ENCODE measurements at places on chromosomes 1 and 21.

DNA sequence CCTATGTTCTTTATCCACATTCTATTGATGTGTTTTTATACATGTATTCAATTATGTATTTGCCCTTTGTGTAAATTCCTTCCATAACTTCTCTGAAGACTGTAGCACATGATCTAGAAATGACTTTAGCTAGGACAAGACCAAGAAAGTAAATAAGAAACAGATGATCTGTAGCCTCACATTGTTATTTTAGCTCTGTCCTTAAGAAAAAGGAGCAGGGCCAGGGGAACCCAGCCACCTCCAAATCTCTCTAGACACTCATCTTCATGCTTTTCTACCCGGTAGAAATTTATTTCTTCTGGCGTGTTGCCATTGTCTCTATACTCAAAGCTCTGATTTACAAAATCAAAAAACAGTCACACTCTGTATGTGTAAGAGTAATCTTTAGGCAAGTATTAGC lies 27.1 kb downstream of the CDC7 start:
- DNase-seq: no peak

DNA sequence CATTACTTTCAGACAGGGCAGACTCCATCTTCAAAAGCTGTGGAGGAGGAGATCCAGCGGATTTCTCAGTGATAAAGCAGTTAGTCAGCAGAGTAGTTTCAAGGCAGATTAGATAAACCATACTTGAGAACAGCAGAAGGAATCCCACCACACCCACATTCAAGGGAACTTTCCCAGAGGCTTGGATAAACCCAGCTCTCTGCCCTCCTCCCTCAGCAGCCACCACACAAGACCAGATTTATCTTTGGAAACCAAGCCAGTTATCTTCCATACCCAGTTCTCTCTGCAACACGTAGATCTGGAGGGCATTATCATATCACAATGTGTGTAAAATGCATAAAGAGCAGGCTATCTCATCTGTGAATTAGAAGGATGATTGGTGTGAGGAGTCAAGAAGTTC lies 40.2 kb downstream of the GFI1 start:
- DNase-seq: no peak

GRCh38 chr1:226029568-226030225 lies 30.6 kb upstream of the SDE2 start:
- no peak for DNase-seq

- peak; percentile 51 for DNase-seq
These were observed 41.8 kb downstream of the XCL1 start for GRCh38 chr1:168617974-168618750.

DNA sequence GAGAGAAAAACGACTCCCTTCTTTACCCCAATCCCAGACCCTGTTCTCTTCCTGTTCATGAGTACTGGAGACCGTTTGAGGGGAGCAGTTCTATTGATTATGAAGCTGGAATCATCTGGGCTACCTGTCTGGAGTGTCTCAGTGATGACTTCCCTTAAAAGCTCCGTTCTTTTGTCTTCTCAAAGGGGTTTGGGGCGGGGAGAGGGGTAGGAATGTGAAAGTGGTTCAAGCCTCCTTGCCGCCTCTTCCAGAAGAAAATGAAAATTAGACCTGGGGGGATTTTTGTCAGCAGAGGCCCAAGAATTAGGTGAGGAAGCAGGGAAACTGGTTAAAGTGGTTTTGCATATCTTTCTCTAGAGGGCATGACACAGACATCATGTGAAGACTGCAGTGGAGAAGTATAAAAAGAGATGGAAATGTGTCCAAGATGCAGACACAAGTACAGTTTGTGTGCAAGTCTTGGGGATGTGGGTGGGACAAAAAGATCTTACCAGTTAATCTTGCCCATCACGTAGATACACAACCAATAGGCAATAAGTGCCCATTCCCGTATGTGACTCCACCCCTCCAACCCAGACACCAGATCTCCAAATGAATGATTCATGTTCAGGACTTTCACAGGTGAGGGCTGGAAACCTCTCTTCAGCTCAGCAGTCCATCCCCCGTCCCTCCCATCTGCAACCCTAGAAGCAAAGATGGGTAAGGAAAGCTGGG lies 470 bp upstream of the MTMR11 start:
- DNase-seq: no peak

GRCh38 chr1:17630048-17630830 lies 90.7 kb downstream of the ARHGEF10L start:
- peak; percentile 43 for DNase-seq

GRCh38 chr1:64895500-64895899 lies 70.8 kb downstream of the JAK1 start:
- no peak for DNase-seq

- peak; percentile 28 for DNase-seq
These were observed 99.4 kb upstream of the JUN start for GRCh38 chr1:58883037-58883887.

DNA sequence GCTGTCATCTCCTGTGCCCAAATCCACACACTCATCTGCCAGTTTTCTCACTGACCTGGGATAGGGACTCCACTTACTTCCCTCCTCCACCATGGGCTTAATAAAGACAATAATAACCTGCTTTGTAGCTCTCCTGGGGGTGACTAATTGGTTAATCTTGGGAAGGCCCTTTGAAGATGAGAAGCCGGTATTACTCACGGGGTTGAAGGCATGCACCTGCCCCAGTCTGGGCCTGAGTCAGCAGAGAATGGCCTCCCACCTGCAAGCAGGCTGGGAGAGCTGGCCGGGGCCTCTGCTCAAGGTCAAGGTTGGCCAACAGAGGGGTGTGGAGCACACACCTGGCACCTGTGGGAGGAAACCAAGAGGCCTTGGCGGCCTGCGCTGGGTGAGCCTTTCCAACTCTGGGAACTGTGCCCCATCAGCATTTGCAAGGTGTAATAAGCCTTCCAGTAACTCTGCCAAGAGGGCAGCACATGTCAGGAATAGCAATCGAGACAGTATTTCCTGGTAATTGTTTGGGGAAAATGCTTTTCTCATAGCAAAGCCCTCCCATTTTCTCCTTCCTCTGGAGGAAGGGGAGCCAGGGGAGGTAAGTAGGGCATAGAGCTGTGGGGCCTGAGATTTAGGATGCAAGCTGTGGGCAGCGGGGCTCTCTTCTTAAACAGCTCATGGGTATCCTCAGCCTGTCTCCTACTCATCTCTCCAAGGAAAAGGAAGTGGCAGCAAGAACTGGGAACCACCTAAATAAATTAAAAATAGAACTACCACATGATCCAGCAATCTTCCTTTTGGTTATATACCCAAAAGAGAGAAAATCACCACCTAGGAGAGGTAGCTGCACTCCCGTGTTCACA lies 49.0 kb downstream of the TOMM20 start:
- no peak for DNase-seq

DNA sequence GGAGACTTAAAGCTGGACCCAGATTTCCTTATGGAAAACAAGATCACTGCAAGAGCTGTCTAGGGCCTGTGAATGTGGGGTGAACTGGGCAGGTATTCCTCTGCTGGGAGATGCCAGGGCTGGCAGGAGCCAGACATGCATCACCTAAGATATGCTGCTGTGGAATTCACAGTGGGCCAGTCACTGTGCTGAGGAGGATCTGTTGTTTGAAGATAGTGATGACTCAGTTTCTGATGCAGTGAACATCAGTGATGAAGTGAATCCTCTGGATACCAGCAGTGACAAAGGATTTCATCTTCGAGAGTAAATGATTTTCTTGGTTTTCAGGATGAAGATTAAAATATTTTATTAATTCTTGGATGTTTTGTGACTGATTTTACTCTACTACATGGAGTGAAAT lies 29.9 kb upstream of the CAMSAP2 start:
- DNase-seq: no peak

DNA sequence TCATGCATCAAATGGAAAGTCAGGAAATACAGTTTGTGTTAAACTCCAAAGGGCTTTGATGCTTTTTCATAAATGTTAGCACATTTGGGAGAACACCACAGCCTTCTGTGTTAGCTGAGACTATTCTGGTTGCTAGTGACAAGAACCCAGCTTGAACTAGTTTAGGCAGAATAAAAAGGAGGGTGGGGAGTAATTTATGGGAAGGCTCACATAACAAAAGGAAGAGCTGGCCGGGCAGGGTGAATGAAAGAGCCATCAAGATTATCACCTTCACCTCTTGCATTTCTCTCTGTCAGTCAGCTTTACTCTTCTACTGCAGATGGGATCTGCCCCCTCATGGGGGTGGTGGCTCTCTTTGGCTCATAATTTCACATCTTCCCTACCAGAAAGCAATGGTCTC lies 75.4 kb upstream of the VTCN1 start:
- no peak for DNase-seq

DNA sequence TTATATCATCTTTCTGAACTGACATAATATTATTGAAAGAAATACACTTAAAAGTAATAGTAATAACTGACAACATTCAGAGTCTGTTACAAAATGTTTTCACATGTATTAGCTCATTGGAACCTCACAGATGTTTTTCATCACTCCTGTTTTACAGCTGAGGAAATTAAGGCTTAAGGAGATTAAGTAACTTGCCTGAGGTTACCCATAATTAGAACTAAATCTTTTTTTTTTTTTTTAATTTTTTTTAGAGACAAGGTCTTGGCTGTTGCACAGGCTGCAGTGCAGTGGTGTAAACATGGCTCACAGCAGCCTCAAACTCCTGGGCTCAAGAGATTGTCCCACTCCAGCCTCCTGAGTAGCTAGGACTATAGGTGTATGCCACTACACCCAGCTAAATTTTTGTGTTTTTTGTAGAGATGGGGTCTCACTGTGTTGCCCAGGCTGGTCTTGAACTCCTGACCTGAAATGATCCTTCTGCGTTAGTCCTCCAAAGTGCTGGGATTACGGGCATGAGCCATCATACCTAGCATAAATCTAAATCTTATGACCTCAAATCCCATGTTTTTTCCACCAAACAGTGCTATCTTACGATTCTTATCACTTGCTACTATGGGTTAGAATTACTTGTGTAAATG lies 64.7 kb upstream of the MACF1 start:
- DNase-seq: no peak

- DNase-seq: peak; percentile 49
These were observed 82.4 kb downstream of the RAB3GAP2 start for GRCh38 chr1:220189750-220190347.

GRCh38 chr1:165549973-165550372 lies 6.2 kb downstream of the LRRC52 start:
- DNase-seq: no peak

DNA sequence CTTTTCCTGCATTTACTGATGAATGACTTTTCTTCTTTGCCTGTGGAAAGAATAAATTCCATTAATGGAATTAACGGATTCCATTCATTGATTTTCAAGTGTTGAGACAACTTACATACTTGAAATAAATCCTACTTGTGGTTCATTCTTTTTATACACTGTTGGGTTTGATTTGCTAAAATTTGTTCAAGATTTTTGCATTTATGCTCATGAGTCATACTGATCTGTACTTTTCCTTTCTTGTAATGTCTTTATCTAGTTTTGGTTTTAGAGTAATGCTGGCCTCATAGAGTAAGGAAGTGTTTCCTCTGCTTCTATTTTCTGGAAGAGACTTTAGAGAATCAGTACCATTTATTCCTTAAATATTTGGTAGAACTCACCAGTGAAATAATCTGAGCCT lies 14.4 kb downstream of the UROD start:
- DNase-seq: no peak

DNA sequence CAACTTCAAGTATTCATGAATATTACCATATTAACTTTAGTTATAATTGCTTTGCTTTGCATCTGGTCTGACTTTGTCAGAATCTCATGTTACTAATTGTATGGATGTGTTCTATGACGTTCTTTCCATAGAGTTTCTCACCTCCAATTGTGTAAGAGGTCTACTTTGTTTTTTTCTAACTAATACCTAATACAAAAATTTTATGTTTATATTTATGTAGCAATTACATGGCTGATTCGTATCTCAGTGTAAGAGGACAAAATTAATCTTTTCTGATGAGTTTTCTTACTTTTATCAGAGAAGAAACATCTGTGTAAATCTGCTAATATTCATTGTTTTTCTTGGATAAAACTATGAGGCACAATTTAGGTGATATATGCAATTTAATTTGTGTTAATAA lies 224.8 kb upstream of the B3GALT2 start:
- DNase-seq: no peak

DNA sequence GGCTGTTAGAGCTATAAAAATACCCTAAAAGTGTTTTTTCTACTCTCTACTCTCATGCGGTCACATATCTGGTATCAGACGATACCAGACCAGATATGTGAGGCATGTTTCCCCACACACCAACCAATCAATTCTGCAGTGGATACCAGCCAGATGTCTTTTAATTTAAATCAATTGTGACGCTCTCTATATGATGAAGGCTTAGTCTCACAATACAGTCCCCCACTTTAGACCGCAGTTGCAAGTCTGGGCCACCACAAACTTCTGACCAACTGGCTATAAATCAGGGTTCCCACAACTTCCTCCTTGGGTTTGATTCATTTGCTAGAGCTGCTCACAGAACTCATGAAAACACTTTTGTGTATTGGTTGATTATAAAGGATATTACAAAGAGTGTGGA lies 586.1 kb upstream of the ZP4 start:
- DNase-seq: no peak

DNA sequence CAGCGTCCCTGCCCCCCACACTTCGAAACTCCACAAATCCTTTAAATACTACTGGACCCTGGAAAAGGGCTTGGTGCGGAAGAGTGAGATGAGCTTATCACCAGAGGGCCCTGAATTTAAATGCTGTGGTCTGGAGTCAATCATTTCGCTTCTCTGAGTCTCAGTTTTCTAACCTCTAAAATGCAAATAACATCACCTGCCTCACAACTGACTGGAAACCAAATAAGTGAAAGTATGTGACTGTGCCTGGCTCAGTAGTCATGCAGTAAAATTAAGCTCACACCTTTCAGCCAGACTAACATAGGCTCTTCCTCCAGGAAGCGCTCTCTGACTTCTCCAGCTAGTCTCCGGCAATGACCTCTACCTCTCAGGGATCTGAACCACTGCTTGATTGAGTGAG lies 4.2 kb downstream of the GJA4 start:
- no peak for DNase-seq

GRCh38 chr1:96596226-96596922 lies 125.2 kb upstream of the PTBP2 start:
- peak; percentile 14 for DNase-seq
